ENCODE measurements at places on chromosomes 2 and 18. TPM values are rescaled to one million over a fixed set of nuclear protein-coding genes. Genes with fewer than 3 reads are reported as not detected.

DNA sequence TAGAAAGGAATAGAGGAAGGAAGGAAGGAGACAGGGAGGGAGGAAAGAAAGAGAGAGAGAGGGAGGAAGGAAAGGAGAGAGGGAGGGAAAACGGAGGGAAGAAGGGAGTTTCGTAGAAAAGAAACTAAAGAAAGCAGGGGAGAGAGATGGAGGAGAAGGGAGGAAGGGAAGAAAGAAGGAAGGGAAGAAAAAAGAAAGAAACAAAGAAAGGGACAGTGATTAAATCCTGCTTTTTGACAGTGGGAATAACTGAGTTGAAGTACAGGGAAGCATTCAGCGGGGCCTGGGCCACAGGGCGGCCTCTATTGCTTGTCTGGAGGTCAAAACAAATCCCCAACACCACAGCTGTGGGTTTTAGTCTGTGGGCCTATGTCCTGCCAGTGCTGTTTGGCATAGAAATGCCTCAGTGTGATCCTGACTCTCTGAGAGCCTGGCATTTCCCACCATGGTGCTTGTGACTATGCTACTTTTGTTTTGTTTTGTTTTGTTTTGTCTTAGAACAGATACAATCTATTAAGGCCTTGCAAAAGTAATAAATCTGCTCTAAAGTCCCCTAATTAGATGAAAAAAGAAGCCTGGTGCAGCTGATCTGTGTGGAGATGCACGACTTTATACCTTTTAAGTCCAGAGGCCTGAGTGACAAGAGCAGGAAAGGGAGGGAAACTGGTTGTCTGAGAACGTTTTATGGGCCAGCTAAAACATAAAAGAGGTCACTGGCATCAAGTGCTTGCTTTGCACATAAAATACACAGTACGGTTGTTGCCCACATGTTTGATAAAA, 40.0 kb downstream of the IL1RL2 start:
- no peaks in the 10 kb centered on the region for H3K36me3 ChIP-seq
- no peak overlapping the region for H3K27ac ChIP-seq
- no peak overlapping the region for H3K4me3 ChIP-seq
- peaks cover 7% of the 10 kb centered on the region for H3K4me1 ChIP-seq

GRCh38 chr2:82968358-82968757, 1490.7 kb downstream of the SUCLG1 start:
- H3K4me1 ChIP-seq = no peaks in the 10 kb centered on the region
- DNase-seq = no peak
- H3K27me3 ChIP-seq = no peaks in the 10 kb centered on the region
- no peaks in the 10 kb centered on the region for H3K36me3 ChIP-seq
- H3K4me3 ChIP-seq = no peak overlapping the region

DNA sequence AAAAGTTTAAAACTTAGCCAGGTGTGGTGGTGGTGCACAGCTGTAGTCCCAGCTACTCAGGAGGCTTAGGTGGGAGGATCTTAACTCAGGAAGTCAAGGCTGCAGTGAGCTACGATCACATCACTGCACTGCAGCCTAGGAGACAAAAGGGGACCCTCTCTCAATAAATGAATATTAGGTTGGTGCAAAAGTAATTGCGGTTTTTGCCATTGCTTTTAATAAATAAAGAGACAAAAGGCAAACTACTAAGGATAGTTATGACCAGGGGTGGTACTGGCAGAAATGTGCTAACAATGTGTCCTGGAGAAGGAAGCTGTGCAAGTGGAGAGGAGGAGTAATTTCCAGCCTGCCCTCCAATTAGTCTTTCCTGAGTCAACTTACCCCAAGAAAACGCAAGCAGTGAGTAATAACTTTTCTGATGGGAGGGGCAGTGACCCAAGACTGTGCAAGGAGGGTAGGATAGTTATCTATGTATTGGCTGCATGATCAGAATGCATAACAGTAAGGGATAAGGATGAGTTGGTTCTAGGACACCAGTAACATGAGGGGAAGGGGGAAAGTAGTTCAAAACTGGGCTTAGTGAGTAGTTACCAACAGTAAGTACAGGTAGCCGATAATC, 1.5 kb downstream of the EXOC6B start:
- H3K27ac ChIP-seq = no peak overlapping the region
- no peak for DNase-seq
- H3K36me3 ChIP-seq = no peaks in the 10 kb centered on the region
- peak overlapping the region; percentile 70 for H3K4me3 ChIP-seq
- H3K27me3 ChIP-seq = no peaks in the 10 kb centered on the region

- no peak for DNase-seq
- H3K4me3 ChIP-seq = no peak overlapping the region
- H3K27ac ChIP-seq = no peak overlapping the region
- H3K36me3 ChIP-seq = no peaks in the 10 kb centered on the region
Measured at GRCh38 chr2:208315081-208315788, 49.2 kb downstream of the PIKFYVE start.

The NCKAP5 gene
- total RNA-seq = 0.12 TPM
